Stimulated activated CD4-positive, alpha-beta T cell treated with anti-CD3 and anti-CD28 coated beads, TNF-alpha, amount 100 ng/mL, for 48 hours (primary cell): ENCODE measurements at places on chromosomes 6 and 20.

DNA sequence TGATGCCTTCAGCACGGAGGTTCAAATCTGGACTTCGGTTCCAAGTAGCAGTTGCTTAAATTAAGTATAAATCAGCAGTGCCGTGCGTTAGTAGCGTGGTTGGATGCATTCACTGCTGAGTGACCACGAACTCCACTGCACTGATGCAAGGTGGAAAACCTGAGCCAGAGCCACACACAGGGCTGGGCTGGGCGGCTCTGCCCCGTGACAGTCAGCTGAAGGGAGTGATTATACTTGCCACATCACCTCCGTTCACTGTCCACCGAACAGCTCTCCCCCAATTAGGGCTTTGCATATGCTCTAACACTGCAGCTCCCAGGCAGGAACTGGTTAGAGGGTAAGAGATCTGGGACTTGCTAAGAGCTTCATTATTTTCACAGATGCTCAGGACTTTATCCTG, 22.2 kb downstream of the PPP1R3G start:
- DNase-seq: no peak

DNA sequence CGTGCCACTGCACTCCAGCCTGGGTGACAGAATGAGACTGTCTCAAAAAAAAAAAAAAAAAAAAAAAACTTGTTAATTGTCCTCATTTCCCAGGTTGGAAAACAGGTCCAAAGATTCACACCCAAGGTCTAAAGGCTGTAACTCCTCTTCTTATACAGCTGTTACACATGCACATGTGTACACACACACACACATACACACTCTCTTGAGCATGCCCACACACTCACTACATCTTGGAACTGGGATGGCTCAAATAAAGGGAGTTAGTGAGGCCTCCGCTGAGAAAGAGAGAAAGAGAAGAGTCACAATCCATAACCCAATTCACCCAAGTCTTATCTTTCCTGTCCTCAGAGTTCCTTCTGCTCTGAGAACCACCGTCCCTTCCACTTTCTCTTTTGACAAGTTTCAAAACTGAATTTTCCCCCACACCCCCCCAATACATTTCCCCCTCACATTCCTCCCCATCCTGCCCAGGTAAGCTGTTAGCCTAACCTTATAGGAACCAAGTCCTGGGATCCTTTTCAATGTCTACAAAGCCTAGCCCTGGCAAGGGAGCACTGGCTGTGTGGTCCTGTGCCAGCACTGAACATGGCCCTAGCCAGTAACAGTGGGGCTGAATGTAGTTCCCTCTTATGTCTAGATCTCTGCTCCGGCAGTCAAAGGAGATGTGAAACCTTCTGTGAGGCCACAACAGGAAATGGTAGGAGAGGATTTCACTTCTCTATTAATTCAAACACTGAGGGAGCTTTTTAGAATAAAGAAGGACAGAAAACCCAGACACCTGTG, 3.2 kb upstream of the HLA-DMB start:
- DNase-seq: no peak

DNA sequence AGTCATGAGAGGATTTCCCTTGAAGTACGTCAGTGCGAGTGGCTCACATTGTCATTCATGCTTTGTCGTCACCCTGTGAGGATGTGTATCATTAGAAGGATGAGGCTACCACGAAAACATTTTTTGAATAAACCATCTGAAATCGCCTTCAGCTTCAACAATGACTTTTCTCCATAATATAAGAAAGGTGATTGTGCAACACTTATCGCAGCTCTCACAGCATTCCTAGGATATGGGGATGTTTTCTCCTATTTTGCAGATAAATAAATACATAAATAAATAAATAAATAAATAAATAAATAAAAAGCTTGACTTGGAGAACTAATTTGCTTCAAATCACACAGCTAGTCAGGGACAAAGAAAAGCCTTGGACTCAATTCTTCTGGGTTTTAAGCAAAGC, 326.5 kb downstream of the FOXA2 start:
- DNase-seq: no peak

GRCh38 chr6:41367700-41368099, 32.3 kb downstream of the NCR2 start:
- DNase-seq: no peak

DNA sequence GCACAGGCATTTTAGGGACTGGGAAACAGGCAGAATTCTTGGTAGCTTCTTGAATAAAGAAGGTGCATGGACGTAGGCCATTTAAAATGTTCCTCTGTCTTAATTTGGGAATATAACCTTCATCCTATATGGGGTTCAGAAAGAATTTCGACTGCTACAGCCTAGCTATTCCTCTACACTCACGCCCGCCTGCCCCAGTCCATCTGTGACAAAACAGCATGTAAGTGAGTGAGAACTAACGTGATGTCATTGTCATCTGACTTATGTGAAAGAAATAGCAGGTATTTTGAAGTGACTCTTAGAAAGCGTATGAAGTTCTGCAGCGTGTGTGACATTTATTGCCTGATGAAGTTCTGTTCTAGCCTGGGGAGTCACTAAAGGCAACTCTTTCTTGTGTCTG, 52.2 kb upstream of the SLC22A1 start:
- no peak for DNase-seq

DNA sequence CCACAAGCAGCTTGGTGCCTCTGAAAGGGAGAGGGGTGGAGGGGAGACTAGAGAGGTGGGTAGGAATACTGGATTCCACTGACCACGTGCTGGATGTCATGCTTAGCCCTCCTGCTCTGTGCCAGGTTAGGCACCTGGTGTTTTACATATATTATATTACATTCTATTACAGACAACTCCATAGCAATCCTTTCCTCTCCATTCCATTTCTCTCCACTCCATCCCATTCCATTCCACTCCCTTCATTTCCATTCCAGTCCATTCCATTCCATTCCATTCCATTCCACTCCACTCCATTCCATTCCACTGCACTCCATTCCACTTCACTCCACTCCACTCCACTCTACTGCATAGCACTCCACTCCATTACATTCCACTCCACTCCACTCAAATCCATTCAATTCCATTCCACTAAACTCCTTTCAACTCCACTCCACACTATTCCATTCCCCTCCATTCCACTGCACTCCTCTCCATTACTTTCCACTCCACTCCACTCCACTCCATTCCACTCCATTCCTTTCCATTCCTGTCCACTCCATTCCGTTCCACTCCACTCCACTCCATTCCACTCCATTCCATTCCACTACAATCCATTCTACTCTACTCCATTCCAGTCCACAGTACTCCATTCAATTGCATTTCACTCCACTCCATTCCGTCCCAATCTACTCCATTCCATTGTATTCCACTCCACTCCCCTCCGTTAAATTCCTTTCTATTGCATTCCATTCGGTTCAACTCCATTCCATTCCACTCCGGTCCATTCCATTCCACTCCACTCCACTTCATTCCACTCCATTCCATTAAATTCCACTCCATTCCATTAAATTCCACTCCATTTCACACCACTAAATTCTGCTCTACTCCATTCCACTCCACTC, 27.2 kb upstream of the DEFB125 start:
- DNase-seq: no peak

DNA sequence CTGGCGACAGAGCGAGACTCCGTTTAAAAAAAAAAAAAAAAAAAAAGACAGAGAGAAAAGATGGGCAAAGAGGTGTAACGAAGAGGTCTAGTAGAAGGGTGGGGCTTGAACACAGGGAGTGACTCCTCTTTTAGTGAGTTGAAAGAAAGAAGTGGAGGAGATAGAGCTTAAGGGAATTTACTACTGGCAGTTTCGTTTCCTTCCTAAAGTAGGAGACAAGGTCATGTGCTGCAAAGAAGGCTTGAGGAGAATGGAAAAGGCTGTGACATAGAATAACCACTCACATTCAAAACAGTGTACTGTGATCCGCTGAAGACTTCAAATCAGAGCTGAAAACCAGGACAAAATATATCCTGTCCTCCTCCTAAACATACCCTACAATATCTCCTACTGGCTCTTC, 63.8 kb upstream of the EIF2S2 start:
- no peak for DNase-seq

- no peak for DNase-seq
Observed at GRCh38 chr6:105483492-105483891, 80.6 kb upstream of the PREP start.

GRCh38 chr6:106066989-106067388, 19.1 kb upstream of the PRDM1 start:
- DNase-seq: no peak

GRCh38 chr20:54995011-54995410, 519.6 kb downstream of the DOK5 start:
- DNase-seq: no peak

- no peak for DNase-seq
Observed at GRCh38 chr6:80523010-80523409, 416.5 kb downstream of the BCKDHB start.

DNA sequence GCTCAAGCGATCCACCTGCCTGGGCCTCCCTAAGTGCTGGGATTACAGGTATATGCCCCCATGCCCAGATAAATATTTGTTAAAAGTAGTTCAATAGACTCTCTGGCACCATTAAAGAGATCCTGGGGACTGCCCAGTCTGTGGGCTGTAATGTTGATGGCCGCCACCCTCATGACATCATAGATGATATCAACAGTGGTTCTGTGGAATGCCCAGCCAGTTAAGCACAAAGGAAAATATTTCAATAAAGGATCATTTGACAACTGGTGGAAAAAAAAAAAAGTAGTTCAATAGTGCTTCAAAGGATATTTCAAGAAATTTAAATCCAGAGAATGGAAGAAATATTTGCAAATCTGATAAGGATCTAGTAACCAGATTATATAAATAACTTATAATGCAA, 1.5 kb upstream of the CRIP3 start:
- no peak for DNase-seq

GRCh38 chr6:108737594-108738546, 110.4 kb upstream of the ARMC2 start:
- DNase-seq: peak; percentile 35

GRCh38 chr20:32481311-32482142, 103.6 kb downstream of the NOL4L start:
- no peak for DNase-seq

- no peak for DNase-seq
Observed at GRCh38 chr20:7516621-7517111, 423.6 kb downstream of the HAO1 start.

DNA sequence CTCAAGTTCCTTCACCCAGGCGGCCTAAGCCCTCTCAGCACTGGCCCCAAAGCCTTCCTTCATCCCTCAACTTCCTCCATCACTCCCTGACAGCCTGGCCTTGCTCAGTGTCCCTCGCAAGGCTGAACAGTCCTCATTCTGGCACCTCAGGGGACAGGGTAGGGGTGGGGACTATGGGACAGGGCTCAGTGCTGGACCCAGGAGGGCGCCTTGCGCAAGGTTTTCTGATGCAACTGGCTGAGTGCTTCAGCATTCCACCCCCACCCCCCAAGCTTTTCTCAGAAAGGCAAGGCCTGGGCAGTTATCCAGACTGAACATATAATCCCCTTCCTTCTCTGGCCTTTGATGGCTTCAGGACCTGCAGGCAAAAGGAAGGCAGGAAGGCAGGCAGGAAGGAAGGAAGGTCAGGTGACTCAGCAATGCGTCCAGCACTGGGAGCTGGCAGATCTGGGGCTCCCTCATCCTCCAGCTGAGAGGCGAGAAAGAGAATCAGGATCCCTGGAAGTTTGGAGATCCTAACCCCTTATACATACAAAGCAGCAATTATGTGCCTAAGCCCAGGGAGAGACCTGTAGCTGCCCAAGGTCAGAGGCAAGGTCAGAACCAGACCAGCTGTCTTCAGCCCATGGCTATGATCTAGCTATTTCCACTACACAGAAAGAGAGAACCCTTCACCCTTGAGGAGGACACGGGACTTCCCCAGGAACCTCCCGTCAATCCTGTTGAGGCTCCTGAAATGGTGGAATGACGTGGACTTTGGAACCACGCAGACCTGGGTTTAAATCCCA, 8.6 kb upstream of the TRIB3 start:
- no peak for DNase-seq

DNA sequence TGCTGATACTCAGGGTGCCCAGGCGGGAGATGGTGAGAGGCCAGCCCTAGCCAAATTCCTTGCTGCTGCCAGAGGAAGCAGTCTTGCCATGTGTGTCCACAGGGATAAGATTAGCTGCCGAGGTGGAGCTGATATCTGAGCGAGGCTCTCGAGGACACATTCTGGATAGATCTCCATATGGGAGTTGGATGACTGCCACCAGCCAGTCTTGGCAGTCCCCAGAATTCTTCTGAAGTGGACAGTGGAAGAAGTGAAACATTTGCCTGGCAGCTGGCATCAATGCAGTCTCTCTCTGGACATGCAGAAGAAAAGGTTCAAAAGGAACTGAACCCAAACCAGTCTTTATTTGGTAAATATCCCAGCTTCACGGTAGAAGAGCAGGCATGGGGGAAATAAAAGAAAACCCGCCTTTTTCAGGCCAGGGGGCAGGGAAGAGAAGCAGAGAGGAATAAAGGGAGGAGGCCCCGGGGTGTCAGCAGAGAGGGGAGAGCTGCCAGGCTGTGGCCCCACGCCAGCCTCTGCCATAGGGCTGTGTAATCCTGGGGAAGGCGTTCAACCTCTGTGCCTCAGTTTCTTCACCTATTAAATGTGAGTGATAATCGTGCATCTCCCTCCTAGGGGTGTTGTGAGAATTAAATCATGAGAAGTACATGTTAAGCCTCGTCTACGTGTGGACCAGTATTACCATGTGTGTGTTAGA, 3.7 kb upstream of the FUCA2 start:
- no peak for DNase-seq

DNA sequence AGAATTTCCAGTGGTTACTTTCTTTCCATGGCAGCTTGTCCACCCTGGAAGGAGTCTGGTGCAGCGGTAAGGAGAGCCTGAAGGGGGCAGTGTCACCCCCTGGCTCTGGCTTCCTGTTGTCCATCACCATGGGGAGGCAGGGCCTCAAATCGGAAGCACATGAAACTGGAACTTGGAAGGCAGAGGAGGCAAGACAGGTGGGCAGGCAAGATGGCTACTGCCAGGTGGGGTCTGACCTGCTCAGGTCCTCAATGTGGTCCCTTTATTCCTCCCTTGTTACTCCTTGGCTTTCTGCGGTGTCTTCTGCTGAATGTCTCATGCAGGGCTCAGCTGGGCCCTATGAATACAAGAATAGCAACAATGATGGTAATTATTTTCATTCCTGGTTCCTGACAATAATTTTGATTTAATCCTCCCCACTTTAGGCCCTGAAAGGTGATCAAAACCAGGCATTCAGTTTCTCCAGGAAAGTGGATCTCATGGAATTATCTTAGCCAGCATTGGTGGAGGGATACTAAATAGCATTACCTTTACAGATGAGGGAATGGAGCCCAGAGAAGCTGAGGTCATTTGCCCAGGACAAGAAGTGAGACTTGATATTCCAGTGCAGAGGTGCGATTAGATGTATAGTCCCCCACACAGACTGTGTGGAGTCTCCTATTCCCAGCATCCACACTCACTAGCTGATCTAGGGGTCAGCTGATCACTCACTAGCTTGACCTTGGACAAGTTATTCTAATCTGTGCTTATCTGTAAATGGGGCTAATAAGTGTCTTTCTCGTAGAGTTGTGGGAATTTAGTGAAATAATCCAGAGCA, 17.6 kb upstream of the SNAI1 start:
- no peak for DNase-seq

DNA sequence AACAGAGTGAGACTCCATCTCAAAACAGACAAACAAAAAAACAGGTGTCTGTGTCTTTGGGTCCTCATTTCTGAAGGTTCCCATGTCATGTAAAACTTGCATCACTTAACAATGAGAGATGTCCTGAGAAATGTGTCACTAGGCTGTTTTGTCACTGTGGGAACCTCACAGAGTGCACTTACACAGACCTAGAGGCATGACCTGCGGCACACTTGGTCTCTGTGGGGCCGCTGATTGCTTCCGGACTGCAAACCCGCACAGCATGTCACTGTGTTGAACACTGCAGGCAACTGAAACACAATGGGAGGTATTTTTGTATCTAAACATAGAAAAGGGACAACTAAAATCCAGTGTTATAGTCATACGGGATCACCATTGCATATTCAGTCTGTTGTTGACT, 42.3 kb upstream of the TMEM181 start:
- no peak for DNase-seq
